CD4-positive, alpha-beta T cell treated with Interleukin-1 beta for 1 hour (primary cell): ENCODE measurements at places on chromosomes 1 and 21.

- DNase-seq = no peak
Observed at GRCh38 chr1:34147301-34147700, 17.7 kb downstream of the CSMD2 start.

- DNase-seq = no peak
Observed at GRCh38 chr1:87115317-87115890, 201.0 kb downstream of the HS2ST1 start.

GRCh38 chr1:161139766-161140165 lies 7.3 kb upstream of the DEDD start:
- peak; percentile 32 for DNase-seq

- no peak for DNase-seq
Observed at GRCh38 chr21:36917471-36918158, 48.9 kb downstream of the HLCS start.

GRCh38 chr1:156707417-156708217 lies 2.2 kb upstream of the CRABP2 start:
- DNase-seq = no peak

- DNase-seq = no peak
Observed at GRCh38 chr1:21097729-21098128, 79.0 kb downstream of the EIF4G3 start.

DNA sequence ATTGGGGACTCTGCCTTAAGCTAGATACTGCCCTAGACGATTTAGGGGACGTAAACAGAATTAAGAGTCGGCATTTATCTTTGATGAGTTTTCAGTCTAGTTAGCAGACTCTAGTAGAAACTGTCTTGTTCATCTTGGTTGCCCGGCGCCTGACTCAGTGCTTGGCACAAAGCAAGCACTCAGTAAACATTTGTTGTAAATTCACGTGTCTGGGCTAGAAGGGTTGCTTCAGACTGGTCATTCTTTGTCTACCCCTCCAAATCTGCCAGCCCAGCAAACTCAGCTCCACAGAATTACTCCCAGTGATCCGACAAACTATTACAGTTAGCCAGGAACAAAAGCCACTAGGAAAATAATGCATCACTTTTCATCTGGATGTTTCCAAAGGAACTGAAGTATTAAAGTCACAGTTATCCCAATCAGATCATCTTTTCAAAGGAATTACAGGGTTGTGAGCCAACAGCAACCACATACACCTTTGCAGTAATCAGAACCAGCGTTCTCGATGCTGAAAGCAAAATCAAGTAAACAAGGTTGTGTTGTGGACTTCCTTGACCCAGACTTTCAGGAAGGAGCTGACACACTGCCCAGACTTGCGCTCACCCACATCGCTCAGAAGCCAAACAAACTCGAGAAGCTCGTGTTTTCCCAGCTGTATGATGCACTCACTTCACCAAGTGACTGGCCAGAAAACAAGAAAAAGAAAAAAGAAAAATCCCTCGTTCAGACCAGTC lies 66.5 kb upstream of the GADD45A start:
- DNase-seq = no peak
